GM23338 (cell line): ENCODE measurements at places on chromosomes 16 and 17. TPM values are rescaled to one million over a fixed set of nuclear protein-coding genes. Genes with fewer than 3 reads are reported as not detected.

CDH11 gene
- total RNA-seq: 8.9 and 19.6 TPM in 2 replicates

DNA sequence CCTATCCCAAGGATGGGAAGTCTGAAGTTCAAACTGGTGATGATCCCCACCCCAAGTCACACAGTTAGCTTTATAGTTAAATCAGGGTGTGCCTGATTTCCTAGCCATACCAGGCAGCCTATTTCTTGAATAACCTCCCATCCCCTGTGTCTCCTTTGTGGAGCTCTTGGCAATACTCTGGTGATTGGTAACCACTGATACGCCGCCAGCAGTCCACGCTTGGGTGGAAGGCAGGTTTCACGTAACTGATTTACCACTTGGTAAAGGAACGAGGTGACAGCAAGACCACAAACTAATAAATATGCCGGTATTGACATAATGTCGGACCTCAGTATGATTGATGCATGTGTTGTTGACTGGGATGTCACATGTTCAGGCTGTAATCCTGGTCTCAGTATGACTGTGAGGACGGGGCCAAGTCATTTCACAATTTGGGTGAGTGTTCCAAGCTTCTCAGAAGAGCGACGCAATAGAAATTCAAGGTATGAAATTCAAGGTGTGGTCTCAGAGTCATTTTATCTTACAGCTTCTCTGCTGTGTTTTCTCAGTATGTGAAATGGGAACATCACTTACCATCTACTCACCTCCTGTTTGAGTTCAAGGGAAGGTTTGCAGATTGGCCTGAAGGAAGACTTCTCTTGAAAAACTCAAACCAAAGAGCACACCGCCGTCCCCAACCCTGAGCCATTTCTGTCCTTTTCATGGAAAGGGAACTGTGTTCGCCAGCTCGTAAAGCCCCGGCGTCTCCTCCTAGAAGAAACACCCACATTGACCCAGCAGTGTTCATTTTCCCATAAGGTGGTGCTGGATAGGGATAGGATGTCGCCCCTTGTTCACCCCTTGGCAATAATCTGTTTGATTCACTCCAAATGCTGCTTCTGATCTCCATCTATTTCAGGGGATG is 678.9 kb downstream of the WWOX start:
- H3K4me3 ChIP-seq: no peak overlapping the region
- H3K36me3 ChIP-seq: no peaks in the 10 kb centered on the region
- no peak for DNase-seq
- no peaks in the 10 kb centered on the region for H3K27me3 ChIP-seq
- H3K4me1 ChIP-seq: no peaks in the 10 kb centered on the region

GRCh38 chr17:72927146-72927545 is 165.3 kb downstream of the SLC39A11 start:
- no peak for DNase-seq
- no peaks in the 10 kb centered on the region for H3K4me1 ChIP-seq
- H3K36me3 ChIP-seq: no peaks in the 10 kb centered on the region
- no peak overlapping the region for H3K4me3 ChIP-seq

DNA sequence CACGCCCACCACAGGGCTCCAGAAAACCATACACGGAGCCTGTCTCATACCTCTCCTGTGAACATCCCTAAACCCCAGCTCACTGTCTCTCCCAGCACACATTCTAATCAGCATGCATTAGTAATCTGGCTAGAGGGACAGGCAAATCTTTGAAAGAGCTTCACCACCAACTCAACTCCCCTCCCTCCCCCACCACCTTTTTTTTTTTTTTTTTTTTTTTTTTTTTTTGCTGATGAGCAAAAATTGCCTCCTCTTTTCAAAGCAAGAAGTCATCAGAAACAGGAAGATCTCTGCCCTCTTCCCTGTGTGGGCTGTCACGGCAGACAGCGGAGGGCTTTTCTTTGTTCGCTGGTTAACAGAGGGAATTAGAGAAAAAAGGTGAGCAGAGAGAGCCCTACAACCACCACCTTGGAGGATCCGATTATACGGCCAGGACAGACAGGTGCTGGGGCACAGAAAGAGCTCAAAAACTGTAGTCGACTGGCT is 19.9 kb downstream of the GAS7 start:
- H3K4me3 ChIP-seq: no peak overlapping the region
- no peaks in the 10 kb centered on the region for H3K36me3 ChIP-seq
- H3K4me1 ChIP-seq: peaks cover 36% of the 10 kb centered on the region
- no peak for DNase-seq
- 0 out of 2 replicates have a peak overlapping the region, but pooled peaks have one; percentile 35 for H3K27ac ChIP-seq

DNA sequence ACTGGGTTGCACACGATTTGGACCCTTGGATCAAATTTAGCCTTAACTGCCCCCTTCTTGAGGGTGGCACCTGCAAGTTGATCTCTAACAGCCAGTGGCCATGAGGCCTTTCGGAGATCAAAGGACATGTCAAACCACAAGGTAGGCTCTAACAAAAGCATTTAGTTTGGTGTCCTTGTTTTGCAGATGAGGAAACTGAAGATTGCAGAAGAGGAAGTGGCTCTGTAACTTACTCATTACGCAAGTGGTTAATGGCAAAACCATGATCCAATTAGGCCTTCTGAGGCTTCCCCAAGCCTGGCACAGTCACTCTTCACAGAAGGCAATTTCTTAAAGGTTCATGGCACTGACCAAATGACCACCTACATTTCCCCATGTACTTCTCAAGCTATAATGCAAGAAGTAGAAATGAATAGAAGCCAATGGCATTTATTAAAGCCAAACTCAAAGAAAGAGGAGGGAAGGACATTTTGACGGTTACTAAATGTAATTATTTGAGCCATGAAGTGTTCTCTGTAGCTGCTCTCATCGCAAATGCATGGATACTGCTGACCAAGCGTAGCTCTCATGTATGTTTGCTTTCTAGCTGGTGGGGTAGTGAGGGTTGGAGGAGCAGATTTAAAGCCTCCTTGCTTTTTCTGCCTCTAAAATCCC is 32.8 kb upstream of the ABCC12 start:
- no peak overlapping the region for H3K4me3 ChIP-seq
- no peaks in the 10 kb centered on the region for H3K27me3 ChIP-seq
- H3K27ac ChIP-seq: no peak overlapping the region
- DNase-seq: no peak

GRCh38 chr16:64445649-64446048 is 676.2 kb downstream of the CDH11 start:
- no peaks in the 10 kb centered on the region for H3K36me3 ChIP-seq
- H3K4me3 ChIP-seq: no peak overlapping the region
- H3K27ac ChIP-seq: no peak overlapping the region
- no peak for DNase-seq

MMP2 gene
- 40.2 and 43.8 TPM in 2 replicates for total RNA-seq

MAP2K6 gene
- 26.3 and 27.0 TPM in 2 replicates for total RNA-seq

DNA sequence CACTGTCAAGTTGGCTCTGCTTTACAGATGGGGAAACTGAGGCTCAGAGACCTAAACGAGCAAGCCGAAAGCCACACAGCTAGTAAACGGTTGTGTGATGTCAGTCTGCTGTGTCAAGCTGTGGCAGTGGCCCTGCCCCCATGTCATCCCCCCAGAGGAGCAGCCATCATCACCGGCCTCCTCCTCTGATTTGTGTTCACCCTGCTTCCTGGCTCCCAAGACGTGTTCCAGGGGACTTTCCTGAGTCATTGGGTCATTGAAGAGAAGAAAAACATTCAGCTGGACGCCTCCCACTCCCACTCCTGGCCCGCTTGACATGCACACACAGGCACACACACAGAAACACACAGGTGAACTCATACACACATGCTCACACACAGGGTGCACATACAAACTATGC is 54.0 kb upstream of the CIBAR2 start:
- no peak overlapping the region for H3K27ac ChIP-seq
- no peak for DNase-seq
- peaks cover 11% of the 10 kb centered on the region for H3K27me3 ChIP-seq
- H3K36me3 ChIP-seq: no peaks in the 10 kb centered on the region
- no peak overlapping the region for H3K4me3 ChIP-seq

DNA sequence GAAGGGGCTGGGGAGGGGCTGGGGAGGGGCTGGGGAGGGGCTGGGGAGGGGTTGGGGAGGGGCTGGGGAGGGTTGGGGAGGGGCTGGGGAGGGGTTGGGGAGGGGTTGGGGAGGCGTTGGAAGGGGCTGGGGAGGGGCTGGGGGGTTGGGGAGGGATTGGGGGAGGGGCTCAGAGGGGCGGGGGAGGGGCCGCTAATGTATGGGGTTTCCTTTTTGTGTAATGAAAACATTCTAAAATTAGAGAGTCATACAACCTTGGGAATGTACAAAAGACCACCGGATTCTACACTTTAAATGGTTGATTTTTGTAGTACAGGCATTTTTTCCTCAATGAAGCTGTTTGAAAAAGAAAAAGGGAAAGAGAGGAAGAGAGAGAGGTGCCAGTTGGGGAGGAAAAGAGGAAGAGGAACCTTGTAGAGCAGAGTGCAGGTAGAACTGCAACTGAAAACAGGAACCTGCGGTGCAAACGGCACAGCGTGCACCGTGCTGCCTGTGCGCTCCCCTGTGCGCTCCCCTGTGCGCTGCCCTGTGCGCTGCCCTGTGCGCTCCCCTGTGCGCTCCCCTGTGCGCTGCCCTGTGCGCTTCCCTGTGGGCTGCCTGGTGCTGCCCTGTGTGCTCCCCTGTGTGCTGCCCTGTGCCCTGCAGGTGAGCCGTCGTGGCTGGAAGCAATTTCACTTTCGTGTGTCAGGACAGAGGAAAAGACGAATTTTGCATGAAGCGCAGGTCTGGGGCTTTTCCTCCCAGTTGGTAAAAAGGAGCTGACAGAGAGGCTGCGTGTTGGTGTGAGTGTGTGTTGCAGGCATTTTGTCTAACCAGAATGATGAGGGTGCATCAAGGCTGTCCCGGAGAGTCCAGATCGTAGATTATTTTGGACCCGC is 40.8 kb downstream of the METRNL start:
- no peak overlapping the region for H3K27ac ChIP-seq
- H3K27me3 ChIP-seq: no peaks in the 10 kb centered on the region; the same call in 1 of the 2 replicates
- no peaks in the 10 kb centered on the region for H3K36me3 ChIP-seq
- DNase-seq: peak; percentile 63
- H3K4me1 ChIP-seq: peaks cover 6% of the 10 kb centered on the region; the same call in 1 of the 2 replicates

DNA sequence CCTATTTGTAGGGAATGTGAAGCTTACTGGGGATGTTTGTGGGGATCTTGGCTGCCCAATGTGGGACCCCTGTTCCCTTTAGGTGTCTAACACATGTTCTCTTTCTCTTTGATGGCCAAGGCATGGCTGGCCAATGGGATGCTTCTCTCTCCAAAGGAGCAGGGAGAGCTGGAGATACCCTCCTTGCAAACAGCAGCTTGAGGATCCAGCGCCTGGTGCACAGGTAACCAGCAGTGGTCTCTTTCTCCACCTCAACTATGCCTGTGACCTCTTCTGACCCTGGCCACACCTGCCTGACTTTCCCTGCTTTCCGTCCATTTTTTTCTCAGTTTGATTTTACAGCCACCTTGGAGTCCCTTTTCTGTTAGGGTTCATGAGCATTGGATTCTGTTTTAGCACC is 16.8 kb upstream of the NKD1 start:
- H3K36me3 ChIP-seq: no peaks in the 10 kb centered on the region
- H3K4me1 ChIP-seq: no peaks in the 10 kb centered on the region
- no peak for DNase-seq

GRCh38 chr16:27441998-27442397 is 40.0 kb downstream of the IL21R start:
- no peaks in the 10 kb centered on the region for H3K27me3 ChIP-seq
- DNase-seq: no peak
- no peaks in the 10 kb centered on the region for H3K36me3 ChIP-seq
- H3K4me1 ChIP-seq: no peaks in the 10 kb centered on the region
- no peak overlapping the region for H3K27ac ChIP-seq
- H3K4me3 ChIP-seq: no peak overlapping the region

- no peak overlapping the region for H3K27ac ChIP-seq
- H3K27me3 ChIP-seq: no peaks in the 10 kb centered on the region
- no peaks in the 10 kb centered on the region for H3K4me1 ChIP-seq
- DNase-seq: no peak
- H3K4me3 ChIP-seq: no peak overlapping the region
- H3K36me3 ChIP-seq: no peaks in the 10 kb centered on the region
Measured at GRCh38 chr17:70787721-70788300, 618.5 kb downstream of the KCNJ2 start.

GRCh38 chr17:83187782-83188311 is 108.4 kb downstream of the METRNL start:
- no peaks in the 10 kb centered on the region for H3K27me3 ChIP-seq
- H3K36me3 ChIP-seq: no peaks in the 10 kb centered on the region
- H3K4me1 ChIP-seq: no peaks in the 10 kb centered on the region
- no peak overlapping the region for H3K4me3 ChIP-seq
- no peak for DNase-seq

AATF gene
- total RNA-seq: 40.2 and 53.7 TPM in 2 replicates

DNA sequence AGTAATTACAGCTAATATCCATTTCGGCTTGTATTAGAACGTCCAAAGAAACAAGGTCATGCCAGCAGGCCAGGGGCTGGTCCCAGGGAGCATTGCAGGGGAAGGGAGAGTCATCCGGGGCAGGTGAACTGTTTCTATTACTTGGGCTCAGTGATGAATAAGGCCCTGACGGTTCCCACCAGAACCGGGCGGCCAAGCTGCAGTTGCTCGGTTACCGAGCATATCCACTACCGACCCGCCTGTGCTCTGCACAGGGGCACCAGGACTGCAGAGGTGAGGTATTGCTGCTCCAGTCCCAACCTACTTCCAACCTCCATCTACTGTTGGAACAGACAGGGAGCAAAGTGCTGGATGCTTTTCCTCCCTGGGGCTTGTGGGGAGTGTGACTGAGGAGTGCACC is 295.5 kb downstream of the MAF start:
- H3K4me3 ChIP-seq: no peak overlapping the region
- DNase-seq: no peak
- peaks cover 18% of the 10 kb centered on the region for H3K4me1 ChIP-seq

SCIMP gene
- not detected in 2 replicates for total RNA-seq

- 0 out of 2 replicates have a peak, but pooled peaks cover 3% of the 10 kb centered on the region for H3K36me3 ChIP-seq
- no peaks in the 10 kb centered on the region for H3K27me3 ChIP-seq
- no peaks in the 10 kb centered on the region; the same call in 1 of the 2 replicates for H3K4me1 ChIP-seq
- H3K4me3 ChIP-seq: no peak overlapping the region
Measured at GRCh38 chr16:2974319-2975056, 5.3 kb downstream of the PAQR4 start.

DNA sequence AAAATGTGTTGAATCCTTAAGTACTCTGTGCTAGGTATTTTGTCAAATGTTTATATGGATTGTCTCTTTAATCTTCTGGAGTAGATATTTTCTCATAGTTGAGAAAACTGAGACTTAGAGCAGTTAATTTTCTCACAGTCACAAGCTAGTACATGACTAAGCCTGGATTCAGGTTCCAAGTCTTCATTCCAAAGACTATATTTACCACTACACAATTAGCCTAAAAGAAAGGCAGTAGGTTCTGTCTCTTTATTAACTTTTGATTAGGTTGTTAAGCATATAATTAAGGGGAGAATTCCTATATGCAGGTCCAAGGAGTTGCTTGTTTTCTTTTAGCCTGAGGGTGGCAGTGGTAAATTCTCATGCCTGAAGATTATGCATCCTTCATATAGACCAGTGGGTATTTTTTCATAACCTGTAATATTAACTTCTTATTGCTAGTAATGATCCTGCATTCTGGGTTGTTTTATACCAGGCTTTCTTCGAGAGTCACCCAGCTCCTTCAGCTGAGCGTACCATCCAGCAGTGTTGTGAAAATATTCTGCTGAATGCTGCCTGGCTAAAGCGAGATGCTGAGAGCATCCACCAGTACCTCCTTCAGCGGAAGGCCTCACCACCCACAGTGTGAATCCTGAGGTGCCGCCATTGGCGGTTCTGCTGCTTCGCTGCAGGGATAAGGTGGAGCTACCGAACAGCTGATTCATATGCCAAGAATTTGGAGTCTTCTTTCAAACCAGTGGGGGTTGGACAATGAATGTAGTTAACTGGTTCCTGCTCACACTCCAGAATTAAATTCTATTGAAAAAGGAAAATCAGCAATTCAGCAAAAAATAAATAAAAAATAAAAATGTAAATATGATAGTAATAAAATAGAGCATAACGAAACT is 28.2 kb upstream of the KPNB1 start:
- no peak overlapping the region for H3K4me3 ChIP-seq
- H3K4me1 ChIP-seq: 0 out of 2 replicates have a peak, but pooled peaks cover 5% of the 10 kb centered on the region
- no peaks in the 10 kb centered on the region for H3K27me3 ChIP-seq
